ENCODE measurements at places on chromosomes 7 and 10. TPM values are rescaled to one million over a fixed set of nuclear protein-coding genes. Genes with fewer than 3 reads are reported as not detected.

GRCh38 chr7:5284304-5285281 is 1.9 kb downstream of the SLC29A4 start:
- peak; percentile 77 for DNase-seq

GRCh38 chr10:48406658-48407057 is 100.2 kb downstream of the MAPK8 start:
- no peak for DNase-seq

GRCh38 chr7:104967088-104967487 is 46.9 kb upstream of the KMT2E start:
- no peak for DNase-seq

DNA sequence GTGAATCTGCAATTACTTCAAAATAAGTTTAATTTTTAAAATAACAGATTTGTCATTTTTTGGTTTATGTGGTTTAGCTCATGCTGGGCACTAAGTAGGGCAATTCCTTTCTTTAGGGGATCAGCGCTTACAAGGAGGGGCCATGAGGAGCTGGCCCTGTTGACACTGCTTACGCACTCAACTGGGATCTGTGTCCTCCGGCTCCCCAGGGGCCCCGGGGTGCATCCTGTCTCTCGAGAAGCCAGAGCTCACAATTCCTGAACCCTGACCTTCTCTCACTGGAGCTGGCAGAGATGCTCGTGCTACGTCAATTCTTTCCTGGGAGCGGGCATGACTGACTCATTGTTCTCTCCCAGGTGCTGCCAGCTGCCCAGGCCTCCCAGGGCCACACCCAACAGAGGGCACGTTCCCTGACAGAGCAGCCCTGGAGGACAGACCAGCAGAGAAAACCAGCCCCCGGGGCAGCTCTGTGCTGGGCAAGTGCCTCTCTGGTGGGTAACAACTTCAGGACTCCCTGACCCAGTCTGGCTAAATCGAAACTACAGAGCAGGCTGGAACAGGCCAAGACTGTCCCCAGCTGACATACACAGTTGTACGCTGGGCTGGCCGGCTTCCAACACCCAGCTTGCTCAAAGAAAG is 36.8 kb downstream of the CTBP2 start:
- DNase-seq, result peak; percentile 83

DNA sequence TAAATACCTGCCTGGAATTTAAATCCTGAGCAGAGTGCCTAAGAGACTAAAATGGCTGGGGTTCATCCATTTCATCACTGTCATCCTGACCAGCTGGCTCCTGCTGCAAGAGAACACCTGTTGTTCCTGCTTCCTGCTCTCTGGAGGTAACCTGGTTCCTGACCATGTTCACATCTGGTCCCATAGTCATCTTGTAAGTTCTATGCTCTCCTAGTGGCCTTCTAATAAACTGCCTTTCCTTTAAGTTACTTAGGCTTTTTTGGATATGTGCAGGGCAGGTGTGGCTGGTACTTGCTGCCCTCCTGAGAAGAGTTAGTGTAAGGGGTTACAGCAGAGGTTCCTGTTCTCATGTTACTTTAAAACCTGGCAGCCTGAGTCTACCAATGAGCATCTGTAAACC is 80.0 kb downstream of the NRCAM start:
- no peak for DNase-seq

DNA sequence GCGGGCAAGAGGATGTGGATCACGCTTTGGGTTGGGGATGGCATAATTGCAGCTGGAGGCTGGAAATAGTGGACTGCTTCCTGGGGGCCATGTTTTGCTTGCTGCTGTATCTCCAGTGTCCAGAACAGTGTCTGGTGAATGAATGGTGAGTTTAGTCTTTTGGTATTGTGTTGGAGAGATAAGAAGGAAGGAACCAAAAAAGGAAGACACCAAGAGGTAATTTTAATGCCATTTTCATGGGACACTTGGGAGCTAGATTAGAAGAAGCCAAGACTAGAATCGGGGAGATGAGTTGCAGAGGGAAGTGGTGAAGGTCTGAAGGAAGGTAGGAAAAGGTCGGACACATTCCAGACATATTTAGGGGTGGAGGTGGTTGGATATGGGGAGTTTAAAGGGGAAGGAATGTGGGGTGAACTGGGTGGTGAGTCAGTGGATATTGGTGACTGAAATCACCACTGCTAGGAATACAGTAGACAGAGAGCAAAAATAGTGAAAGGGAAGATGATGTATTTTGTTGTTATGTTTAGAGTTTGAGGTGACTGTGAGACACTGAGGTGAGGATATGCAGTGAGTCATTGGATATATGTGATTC is 76.7 kb downstream of the CCNY start:
- DNase-seq, result no peak

DNA sequence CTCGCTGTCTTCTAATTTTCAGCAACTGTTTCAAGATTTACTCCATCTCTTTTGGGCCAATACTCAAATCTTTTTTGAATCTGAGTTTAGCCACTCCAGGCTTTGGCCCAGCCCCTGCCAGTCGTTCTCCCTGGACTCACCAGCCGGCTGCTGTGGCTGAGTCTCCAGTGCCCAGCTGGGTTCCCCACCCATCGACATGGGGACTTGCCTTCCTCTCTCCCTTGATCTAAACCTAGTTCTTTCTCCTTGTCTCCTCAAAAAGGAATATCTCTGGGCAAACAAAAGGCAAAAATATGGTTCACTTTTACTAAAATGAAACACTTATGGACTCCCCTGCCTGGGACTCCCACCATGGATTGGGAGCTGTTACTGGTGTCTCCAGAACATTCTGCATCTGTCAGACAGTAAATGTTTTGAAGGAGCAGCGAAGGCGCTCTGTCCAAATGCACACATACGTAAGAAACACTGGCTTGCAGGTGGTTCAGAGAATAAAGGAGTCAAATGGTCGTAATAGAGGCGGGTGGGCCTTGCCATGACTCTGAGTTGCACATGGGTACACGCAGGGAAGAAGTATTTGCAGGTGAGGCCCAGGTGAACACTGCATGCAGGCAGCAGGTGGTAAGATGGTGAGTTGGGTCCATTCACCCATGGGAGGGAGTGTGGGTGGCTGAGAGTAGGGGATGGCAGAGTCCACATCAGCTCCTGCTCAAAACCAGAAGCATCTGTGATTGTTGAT is 35.5 kb upstream of the HABP2 start:
- no peak for DNase-seq

GRCh38 chr7:133512560-133512959 is 259.7 kb downstream of the EXOC4 start:
- no peak for DNase-seq

- DNase-seq, result no peak
Observed at GRCh38 chr7:26592011-26592410, 272.4 kb downstream of the SKAP2 start.

DNA sequence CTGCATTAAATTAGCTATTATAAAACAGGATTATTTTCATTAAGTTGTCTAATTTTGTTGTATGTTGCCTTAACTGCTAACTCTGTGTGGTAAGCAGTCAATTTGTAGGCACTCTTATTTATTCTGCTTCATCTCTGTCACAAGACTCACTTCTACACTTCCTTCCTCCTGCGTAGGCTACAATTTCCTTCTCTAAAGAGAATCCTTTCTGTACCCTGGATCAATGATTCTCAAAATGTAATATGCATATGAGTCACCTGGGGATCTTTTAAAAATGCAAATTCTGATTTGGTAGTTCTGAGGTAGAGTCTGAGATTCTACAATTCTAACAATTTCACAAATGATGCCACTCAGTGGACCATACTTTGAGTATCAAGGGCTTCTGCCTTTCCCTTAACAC is 4.4 kb upstream of the UBE2D1 start:
- DNase-seq, result no peak

GRCh38 chr10:84540022-84540616 is 211.7 kb downstream of the CCSER2 start:
- no peak for DNase-seq

DNA sequence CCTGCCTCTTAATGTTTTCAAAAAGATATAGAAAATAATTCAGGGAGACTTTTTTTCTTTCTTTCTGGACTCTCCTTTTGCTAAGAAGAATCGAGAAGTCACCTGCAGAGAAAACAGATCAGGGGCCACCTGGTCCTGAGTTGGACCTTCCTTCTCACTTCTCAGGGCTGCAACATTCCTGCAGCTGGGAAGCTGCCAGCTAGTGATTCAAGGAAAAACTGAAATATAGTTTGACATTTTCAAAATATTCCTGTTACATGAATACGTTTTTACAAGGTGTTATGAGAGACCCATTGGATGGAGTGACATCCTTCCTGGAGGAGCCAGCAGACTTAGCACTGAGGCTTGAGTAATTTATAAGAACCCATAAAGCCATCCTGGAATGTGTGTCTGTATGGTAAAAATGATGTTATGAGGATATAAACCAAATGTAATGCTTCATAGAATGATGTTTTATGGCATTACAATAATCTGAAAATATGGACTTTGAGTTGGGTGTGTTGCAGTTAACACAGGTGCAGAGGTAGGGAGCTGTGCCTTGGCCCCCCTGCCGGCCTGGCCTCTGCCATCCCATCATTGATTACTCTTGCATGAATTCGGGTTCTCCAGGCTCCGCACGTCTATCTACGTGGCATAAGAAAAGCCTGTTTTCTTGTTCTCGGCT is 149.7 kb downstream of the PAXIP1 start:
- no peak for DNase-seq

- no peak for DNase-seq
Observed at GRCh38 chr10:102661658-102662028, 17.4 kb downstream of the TRIM8 start.

DNA sequence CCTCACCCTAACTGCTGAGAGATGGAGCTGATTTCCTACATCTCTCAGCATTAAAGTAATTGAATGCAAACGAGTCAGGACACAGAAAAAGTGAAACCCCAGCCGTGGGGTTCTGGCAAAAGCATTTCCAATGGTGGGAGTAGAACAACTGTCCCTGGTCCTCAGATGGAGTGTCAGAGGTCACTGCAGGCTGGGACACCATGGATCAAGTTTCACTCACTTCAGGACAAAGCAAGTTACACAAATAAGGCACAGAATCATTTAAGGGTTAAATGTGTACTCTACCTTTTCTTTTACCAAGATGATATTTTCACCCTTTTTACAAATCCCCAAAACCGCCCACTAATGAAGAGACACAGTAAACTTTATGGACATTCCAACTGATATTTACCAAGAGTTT is 607.8 kb downstream of the PARD3 start:
- DNase-seq, result no peak

- no peak for DNase-seq
Observed at GRCh38 chr7:13034693-13035092, 347.3 kb downstream of the ARL4A start.

DNA sequence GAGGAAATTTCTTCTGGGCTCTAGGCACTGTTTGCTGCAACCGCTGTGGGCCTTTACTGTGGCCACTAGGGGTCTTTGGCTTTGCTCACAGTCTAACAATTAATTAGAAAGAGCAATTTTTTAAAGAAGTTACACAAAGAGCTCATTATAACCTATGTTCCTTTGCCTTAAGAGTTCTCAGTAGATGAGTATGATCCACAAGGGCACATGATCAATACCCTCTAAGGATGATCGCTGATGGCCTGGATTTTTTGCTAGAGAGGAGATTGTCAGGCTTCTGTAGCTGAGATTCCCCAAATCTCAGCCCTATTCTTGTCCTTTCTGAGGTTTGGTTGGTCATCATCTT is 80.8 kb upstream of the RHOBTB1 start:
- DNase-seq, result no peak

GRCh38 chr10:52459097-52459496 is 145.0 kb downstream of the DKK1 start:
- DNase-seq, result no peak

GRCh38 chr7:80175744-80176143 is 41.1 kb downstream of the GNAI1 start:
- no peak for DNase-seq

DNA sequence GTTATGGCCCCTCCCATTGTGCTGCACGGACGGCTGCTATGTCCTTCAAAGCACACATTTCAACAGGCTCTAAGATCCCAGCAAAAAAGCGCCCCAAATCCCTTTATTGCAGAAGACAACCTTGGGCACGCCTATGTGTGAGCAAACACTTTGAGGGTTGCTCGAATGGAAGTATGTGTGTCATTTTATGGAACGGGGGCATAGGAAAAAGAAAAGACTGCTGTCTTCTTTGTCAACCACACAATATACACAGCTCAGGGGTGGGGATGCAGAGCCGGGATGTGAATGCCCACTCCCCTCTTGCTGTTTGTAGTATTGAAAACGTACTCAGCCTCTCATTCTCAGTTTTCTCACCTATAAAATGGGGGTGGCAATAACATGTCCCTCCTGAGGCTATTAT is 32.0 kb downstream of the C10orf53 start:
- no peak for DNase-seq

- no peak for DNase-seq
Observed at GRCh38 chr10:30791197-30791611, 161.7 kb upstream of the LYZL2 start.

- no peak for DNase-seq
Observed at GRCh38 chr10:108323274-108323798, 1158.8 kb upstream of the SORCS1 start.

- DNase-seq, result no peak
Observed at GRCh38 chr10:132104062-132104461, 38.3 kb downstream of the JAKMIP3 start.

DNA sequence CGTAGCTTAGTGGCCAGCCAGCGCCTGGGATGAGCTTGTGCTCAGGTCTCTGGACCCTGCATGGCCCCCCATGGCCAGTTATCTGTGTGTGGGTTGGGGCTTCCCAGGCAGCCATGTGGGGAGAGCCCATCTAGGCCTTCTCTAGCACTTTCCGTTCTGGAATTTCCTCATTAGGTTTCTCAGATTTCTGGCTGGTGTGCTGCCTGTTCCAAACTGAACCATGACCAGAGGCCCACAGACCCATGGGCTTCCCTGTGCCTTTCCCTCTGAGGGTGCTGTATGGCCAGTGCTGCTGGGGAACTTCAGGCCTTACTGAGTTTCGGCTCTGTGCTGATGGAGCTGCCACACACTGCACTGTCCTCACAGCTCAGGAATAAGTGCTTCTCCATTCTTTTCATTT is 50.2 kb downstream of the SHH start:
- DNase-seq, result no peak

The PLEKHS1 gene
- not detected for total RNA-seq

The EMX2 gene
- total RNA-seq, result not detected

The NRCAM gene
- 2.0 TPM for total RNA-seq

The NODAL gene
- total RNA-seq, result not detected

The AQP1 gene
- total RNA-seq, result 1,132 TPM

The GPR15LG gene
- total RNA-seq, result not detected

The DPCD gene
- total RNA-seq, result 7.2 TPM

The SLC26A3 gene
- not detected for total RNA-seq

The EBLN1 gene
- not detected for total RNA-seq
